HAP-1 (cell line): ENCODE measurements at places on chromosomes 5 and 9.

DNA sequence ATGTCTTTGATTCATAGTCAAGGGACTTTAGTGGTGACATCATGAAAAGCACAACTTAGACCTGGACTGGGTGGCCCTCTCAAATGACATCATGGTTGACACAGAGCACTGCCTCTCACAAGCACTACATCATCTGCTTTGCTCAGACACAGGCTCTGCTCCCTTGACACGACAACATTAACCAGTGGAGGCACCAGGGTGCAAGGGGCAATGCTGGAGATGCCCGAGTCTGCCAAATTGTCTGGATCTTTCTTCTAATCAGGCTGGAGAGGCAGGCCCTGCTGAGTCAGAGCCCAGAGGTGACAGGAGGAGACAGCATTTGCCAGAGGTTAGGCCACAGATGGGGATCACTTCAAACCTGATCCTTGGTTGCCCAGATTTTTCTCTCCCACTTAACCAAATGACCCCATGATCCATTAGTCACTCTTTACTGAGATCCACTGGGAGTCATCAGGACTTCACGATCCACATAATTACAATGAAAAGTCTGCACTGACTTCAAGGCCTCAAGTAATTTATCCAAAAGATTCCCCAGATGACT, 174.4 kb downstream of the SLIT3 start:
- no peak for DNase-seq

DNA sequence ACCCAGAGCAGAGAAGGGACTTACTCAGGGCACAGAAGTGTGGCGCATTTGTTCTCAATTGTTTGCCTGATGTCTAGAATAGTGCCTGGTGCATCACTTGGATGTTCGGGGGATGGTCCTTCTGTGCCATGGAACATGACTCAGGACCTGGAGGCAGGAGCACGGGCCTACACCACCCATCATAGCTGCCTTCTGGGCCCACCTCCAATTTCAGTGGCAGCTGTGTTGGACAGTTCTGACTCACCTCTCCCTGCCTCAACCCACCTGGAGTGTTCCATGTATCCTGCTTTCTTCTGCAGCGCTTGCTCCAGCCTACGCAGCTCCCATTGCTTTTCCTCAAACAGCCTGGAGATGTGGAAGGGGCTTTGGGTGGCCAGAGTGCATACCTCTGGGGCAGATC, 12.5 kb upstream of the CXCL14 start:
- DNase-seq: no peak

DNA sequence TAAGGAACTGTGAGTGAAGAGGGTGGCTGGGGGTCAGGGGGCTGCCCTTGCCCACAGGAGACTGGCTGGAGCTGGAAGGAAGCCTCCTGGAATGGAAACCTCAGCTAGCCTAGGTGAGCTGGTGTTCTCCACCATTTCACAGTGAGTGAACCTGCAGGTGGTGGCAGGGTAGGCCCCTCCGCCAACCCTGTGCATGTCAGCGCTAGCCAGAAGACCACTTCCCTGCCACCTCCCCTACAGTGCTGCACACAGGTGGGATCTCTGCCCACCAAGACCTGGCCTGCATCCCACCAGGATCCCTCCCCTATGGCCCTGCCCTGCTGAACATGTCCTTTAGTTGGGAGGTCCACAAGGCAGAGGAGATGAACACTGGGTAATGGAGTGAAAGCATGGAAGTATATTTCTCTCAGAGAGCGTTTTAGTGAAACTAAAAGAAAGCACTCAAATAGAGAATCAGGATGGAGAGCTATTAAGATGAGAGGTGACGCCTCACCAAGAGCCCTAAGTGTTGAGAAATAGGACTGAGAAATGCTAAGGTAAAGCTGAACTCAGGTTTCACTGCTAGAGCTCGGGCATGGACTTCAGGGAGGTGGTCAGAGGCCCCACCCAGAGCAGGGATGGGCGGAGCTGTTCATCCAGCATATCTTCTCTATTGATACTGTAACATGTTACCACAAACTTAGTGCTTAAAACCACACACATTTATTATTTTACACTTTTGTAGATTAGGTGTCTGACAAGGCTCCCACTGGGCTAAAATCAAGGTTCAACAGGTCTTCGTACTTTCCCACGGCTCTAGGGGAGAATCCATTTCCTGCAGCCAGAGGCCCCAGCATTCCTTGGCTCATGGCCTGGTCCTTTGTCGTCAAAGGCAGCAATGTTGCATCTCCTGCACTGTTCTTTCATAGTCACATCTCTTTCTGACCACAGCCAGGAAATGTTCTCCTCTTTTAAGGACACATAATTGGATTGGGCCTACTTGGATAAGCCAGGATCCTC, 83.2 kb downstream of the DIRAS2 start:
- no peak for DNase-seq

DNA sequence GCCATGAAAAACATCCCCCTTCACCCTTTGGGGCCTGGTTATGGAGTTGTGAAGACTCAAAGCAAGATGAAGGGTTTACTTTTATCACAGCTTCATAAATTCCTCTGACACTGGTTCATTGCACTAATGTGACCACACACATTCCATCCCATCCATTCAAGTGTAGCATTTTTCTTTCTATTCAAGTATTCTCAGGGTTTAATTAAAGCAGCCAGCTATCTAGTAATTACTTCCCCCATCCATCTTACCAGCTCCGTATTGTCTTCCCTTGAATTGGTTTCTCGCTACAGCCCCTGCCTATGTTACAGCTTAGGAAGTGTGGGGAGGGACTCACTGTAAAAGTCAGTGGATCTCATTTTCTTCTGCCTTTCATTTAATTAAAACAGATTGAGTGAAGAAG, 387.0 kb upstream of the RFX3 start:
- DNase-seq: no peak

GRCh38 chr5:93186076-93186682, 394.8 kb downstream of the NR2F1-AS1 start:
- DNase-seq: no peak

- no peak for DNase-seq
These were observed 463.8 kb downstream of the BNC2 start for GRCh38 chr9:16406526-16407225.

DNA sequence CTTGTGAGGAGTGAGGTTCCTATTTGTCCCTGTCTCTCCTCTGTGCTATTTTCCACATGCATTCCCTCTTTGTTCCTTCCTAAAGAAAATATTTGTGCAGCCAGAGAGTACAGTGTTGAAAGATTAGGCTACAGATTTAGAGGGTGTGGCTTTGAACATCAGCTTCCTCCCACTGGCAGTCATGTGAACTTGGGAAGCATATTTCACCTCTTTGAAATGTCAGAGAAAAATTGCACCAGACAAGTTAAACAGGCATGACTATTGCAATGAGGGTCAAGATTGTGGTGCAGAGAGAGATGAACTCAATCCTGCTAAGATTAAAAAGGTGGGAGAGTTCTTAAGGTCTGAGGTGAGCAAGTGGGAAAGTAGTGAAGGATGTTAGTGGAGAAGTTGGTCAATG, 641.0 kb downstream of the DNAH5 start:
- DNase-seq: no peak

DNA sequence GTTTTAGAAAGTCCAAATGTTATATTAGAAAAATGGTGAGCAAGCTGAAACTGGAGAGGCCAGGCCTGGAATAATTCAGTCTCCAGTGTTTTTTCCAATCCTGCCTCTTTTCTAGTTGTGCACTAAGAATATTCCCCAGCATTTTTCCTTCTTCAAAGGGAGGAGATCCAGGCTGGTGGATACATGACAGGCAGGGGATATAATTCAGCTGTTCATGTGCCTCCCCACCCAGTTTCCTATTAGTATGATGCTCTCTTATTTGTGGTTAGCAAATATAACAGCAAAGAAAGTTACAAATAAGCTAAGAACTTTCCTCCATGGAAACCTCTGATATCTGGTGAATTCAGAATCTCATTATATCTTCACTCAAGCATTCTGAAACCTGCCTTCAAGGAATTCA, 216.4 kb downstream of the TARS1 start:
- no peak for DNase-seq

DNA sequence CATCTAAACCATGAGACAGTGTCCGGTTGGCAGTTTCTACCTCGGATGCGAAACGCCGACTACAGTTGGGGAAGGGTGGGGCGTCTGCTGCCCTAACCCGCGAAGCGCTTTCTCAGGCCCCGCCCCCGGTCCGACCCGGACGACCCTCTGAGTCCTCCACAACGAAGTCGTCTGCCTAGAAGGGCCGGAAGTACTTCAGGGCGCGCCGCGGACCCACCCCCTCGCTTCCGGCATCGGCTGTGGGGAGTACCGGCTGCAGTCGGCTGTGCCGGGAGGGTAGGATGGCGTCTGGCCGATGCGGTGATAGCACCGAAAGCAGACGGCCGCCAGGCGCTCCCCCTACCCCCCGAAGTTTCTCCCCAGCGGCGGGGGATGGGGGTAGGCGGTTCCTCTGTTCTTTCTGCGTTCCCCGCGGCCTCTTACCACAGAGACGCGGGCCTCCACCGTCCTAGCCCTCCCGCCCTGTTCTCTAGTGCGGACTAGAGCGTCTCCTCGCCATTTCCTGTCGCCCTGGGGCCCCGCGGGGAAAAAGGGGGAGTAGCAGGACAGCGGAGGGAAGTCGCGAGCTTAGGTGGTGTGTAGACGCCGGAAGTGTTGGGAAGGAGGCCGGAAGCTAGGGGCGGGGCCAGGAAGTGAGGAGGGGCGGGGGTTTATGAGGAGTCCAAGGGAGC, at the start of gene TRIM41:
Gene TRIM41 (plus strand): TSS at position 224 of the 671 bp plus-strand sequence. CDS start 719 bp downstream, outside the sequence.
- DNase-seq: peak; percentile 99

DNA sequence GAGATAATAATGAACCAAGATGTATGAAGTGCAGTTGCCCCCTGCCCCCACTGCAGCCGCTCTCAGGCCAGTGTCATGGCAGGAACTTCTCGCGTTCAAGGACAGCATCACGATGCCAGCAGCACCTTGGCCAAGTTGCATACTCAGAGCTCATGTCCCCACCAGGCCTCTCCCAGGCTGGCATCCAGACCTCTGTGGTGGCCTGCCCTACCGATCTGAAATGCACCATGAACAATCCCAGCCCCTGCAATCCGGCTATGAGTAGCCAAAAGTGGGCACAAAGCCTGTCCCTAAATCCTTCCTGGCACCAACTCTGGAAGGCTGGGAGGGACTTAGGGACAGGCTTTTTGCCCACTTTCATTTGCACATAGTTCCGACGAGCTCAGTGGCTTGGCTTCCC, 140.9 kb downstream of the PAX5 start:
- no peak for DNase-seq

GRCh38 chr5:154494036-154494435, 16.0 kb upstream of the HAND1 start:
- DNase-seq: no peak
